Gastroesophageal sphincter (tissue), 4 donors: ENCODE measurements at places on chromosomes 7 and 10. TPM values are rescaled to one million over a fixed set of nuclear protein-coding genes. Genes with fewer than 3 reads are reported as not detected.

Gene PRRT4
- total RNA-seq: 0.40 TPM

Gene ANKRD1
- total RNA-seq: not detected

GRCh38 chr7:120867932-120868331 lies 10.0 kb upstream of the TSPAN12 start:
- H3K36me3 ChIP-seq: no peaks in the 10 kb centered on the region
- H3K27ac ChIP-seq: no peak overlapping the region
- ATAC-seq: no peak
- H3K27me3 ChIP-seq: no peaks in the 10 kb centered on the region
- no peak overlapping the region for H3K4me3 ChIP-seq

DNA sequence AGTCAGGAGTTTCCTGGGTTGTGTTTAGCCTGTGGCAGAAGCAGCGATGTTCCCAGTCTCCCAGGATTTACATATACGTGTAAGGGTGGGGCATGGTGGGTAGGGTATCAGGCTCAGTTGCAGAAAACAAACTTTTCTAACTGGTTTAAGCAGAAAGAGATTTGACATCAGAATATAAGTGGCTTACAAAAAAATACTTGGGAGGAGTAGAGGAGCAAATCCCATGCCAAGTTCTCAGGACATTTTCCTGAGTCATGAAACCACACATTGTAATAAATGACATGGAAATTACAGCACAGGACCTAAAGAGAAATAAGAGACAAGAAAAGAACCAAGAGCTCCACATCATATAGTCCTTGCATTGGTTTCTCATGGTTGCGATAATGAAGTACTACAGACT lies 26.2 kb upstream of the FRMD4A start:
- no peaks in the 10 kb centered on the region for H3K27me3 ChIP-seq
- H3K4me1 ChIP-seq: no peaks in the 10 kb centered on the region
- no peak overlapping the region for H3K4me3 ChIP-seq
- H3K36me3 ChIP-seq: no peaks in the 10 kb centered on the region

DNA sequence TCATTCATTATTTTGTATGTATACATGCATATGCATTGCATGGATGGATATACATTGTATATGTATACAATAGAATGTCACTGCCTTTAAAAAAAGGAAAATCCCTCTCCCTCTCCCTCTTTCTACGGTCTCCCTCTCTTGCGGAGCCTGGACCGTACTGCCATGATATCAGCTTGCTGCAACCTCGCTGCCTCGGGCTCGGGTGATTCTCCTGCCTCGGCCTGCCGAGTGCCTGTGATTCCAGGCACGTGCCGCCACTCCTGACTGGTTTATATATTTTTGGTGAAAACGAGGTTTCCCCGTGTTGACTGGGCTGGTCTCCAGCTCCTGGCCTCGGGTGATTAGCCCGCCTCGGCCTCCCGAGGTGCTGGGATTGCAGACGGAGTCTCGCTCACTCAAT lies 24.4 kb downstream of the IPMK start:
- H3K4me1 ChIP-seq: peaks cover 2% of the 10 kb centered on the region
- no peak overlapping the region for H3K27ac ChIP-seq
- no peak for ATAC-seq
- H3K36me3 ChIP-seq: no peaks in the 10 kb centered on the region
- no peaks in the 10 kb centered on the region for H3K27me3 ChIP-seq
